Gastroesophageal sphincter (tissue), 4 donors: ENCODE measurements at places on chromosomes 16 and 17. TPM values are rescaled to one million over a fixed set of nuclear protein-coding genes. Genes with fewer than 3 reads are reported as not detected.

GDPD3 gene
- 3.1 TPM for total RNA-seq

PIMREG gene
- total RNA-seq, result 0.31 TPM

SPATA22 gene
- total RNA-seq, result not detected

MMP28 gene
- 115 TPM for total RNA-seq

DNA sequence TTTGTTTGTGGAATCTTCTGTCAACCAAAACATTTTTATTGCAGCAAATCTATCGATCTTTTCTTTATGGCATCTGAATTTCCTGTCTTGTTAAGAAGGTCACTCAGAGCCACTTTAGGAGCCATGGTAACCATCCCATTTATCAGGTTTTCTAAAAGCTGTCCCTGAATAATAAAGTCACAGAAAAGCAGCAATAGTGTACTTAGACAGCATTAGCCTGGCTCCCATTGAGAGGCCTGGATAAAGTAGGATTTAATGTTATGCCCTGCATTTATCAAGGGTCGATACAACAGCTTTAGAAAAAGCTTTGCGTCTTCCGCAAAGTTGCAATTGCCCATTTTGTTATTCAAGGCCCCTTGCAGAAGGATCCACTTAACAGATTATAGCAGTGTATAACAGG, 10.1 kb upstream of the CD300LF start:
- H3K4me1 ChIP-seq, result no peaks in the 10 kb centered on the region
- H3K36me3 ChIP-seq, result no peaks in the 10 kb centered on the region
- ATAC-seq, result no peak
- no peak overlapping the region for H3K27ac ChIP-seq
- no peak overlapping the region for H3K4me3 ChIP-seq
- peaks cover 14% of the 10 kb centered on the region for H3K27me3 ChIP-seq

DNA sequence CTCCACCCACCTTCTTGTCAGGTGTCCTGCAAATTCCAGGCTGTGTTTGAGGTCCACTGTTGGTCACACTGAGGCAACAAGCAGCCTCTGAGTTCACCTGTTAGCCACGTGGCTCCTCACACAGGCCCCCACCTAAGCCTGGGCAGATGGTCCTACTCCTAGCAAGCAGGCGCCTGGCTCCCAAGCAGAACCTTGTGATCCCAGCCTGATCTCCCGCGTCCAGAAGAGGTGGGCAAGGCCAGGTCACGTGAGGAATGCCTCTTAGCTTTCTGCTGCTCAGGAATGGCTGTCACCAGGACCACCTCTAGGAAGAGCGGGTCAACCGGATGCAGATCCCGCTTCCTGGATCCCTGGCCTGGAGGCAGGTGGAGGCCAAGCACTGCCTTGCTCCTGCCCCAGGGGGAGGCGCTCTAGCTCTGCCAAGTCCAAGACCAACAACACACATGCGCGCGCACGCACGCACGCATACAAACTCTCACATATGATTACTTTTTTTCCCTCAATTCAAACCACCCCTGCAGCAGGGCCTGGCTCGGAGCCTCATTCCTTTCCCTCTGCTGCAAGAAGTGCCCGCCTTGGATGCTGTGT, 9.5 kb downstream of the CYB561 start:
- H3K27ac ChIP-seq, result no peak overlapping the region
- H3K36me3 ChIP-seq, result no peaks in the 10 kb centered on the region
- H3K27me3 ChIP-seq, result peaks cover 5% of the 10 kb centered on the region
- ATAC-seq, result no peak

GRCh38 chr16:65634291-65634690, 512.4 kb upstream of the CDH11 start:
- H3K4me3 ChIP-seq, result no peak overlapping the region
- ATAC-seq, result no peak
- no peaks in the 10 kb centered on the region for H3K36me3 ChIP-seq
- H3K27me3 ChIP-seq, result peaks cover 6% of the 10 kb centered on the region
- H3K4me1 ChIP-seq, result no peaks in the 10 kb centered on the region

DNA sequence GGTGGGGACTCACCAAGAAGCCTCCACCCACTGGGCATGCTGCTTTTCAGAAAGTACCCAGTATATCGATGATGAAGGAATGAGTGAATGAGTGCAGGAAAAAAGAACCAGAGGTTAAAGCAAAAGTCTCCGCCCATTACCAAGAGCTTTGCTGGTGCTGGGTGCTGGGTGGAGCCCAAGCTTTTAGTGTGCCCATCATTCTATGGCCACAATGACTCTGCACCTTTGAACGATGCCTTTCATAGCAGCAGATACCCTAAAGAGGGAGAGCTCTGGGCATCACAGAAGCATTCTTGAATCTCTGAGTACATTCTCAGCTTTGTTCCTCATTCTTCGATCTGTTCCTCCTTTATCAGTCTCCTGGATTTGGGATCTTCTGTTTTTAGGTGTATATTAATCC, 450.7 kb upstream of the CCL2 start:
- no peaks in the 10 kb centered on the region for H3K36me3 ChIP-seq
- H3K4me1 ChIP-seq, result no peaks in the 10 kb centered on the region
- no peak overlapping the region for H3K4me3 ChIP-seq
- no peak overlapping the region for H3K27ac ChIP-seq
- H3K27me3 ChIP-seq, result peaks cover 13% of the 10 kb centered on the region

DNA sequence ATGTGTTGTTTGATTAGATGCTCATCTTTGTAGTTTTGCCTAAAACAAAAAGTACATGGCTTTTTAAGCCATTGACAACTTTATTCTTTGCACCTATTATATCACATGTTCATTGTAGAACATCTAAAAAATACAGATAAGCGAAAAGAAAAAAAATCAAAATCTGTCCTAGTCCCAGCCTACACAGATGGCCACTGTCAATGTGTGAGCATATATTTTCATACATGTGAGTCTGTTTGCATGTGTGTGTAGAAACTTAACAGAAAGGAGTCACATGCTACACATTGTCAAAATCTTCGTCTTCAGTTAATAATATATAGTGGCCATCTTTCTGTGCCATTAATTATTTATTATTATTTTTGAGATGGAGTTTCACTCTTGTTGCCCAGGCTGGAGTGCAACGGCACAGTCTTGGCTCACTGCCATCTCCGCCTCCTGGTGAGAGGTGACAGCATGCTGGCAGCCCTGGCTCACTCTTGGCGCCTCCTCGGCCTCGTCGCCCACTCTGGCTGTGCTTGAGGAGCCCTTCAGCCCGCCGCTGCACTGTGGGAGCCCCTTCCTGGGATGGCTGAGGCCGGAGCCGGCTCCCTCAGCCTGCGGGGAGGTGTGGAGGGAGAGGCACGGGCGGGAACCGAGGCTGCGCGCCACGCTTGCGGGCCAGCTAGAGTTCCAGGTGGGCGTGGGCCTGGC, 68.5 kb upstream of the AMZ2 start:
- no peaks in the 10 kb centered on the region for H3K4me1 ChIP-seq
- ATAC-seq, result no peak
- H3K36me3 ChIP-seq, result peaks cover 22% of the 10 kb centered on the region
- H3K27me3 ChIP-seq, result no peaks in the 10 kb centered on the region
- H3K27ac ChIP-seq, result no peak overlapping the region

GRCh38 chr16:62967163-62967562, 930.9 kb upstream of the CDH8 start:
- no peaks in the 10 kb centered on the region for H3K36me3 ChIP-seq
- no peak overlapping the region for H3K4me3 ChIP-seq
- H3K4me1 ChIP-seq, result no peaks in the 10 kb centered on the region

GRCh38 chr16:16144416-16144815, 78.9 kb downstream of the ABCC6 start:
- H3K27ac ChIP-seq, result peak overlapping the region; percentile 0
- no peaks in the 10 kb centered on the region for H3K27me3 ChIP-seq
- no peak overlapping the region for H3K4me3 ChIP-seq
- ATAC-seq, result no peak
- no peaks in the 10 kb centered on the region for H3K4me1 ChIP-seq

DNA sequence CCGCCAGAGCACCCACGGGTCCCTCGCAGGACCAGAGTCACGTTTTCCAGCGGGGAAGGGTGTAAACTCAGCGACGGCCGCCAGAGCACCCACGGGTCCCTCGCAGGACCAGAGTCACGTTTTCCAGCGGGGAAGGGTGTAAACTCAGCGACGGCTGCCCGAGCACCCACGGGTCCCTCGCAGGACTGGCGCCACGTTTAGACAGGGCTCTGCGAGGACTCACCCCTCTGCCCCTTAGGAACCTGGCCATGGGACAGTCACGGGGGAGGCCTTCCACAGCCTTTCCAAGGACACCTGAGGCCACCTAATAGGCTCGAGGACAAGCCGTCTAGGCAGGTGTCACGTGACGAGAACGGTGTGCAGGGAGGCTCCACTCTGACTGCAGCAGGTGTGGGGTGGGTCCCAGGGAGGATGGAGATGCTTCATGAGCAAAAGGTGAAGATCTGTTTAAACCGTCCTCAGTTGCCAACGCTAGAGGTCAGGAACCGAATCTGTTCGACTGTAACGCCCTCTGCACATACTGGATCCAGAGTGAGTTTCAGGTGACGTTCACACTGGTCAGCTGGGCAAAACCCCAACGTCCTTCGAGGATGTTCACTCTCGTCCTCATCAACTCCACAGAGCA, 48.0 kb upstream of the METRNL start:
- peaks cover 42% of the 10 kb centered on the region for H3K36me3 ChIP-seq
- no peaks in the 10 kb centered on the region for H3K27me3 ChIP-seq
- H3K27ac ChIP-seq, result no peak overlapping the region
- H3K4me1 ChIP-seq, result no peaks in the 10 kb centered on the region

DNA sequence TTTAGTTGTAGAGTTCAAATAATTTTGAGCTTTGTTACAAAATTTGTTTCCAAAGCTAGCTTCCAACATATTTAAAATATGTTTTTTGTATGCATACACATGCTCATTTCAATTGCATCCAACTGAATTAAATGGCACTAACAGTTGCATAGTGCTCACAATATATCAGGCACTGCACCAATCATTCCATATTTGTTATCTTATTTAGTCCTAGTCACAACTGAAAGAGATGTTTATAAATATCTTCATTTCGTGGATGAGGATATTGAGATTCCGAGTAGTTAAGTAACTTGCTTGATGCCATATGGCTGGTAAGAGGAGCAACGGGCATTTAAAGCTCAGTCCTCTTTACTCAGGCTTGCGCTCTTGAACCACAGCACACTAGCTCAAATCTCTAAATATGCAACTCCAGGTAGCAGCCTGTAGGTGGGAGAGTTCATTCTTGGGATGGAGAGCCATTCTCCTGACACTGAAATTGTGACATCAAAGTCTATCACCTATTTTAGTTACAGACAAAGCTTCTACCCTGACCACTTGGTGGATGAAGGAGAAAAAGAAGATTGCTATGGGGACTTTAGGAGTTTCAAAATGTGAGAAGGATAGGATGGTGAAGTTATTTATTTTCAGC, 118.0 kb upstream of the CA10 start:
- H3K36me3 ChIP-seq, result no peaks in the 10 kb centered on the region
- no peak for ATAC-seq
- H3K27me3 ChIP-seq, result no peaks in the 10 kb centered on the region
- no peak overlapping the region for H3K27ac ChIP-seq
- H3K4me3 ChIP-seq, result no peak overlapping the region
- no peaks in the 10 kb centered on the region for H3K4me1 ChIP-seq

GRCh38 chr17:17232303-17232621, 4.7 kb downstream of the FLCN start:
- no peak for ATAC-seq
- no peaks in the 10 kb centered on the region for H3K27me3 ChIP-seq
- H3K27ac ChIP-seq, result no peak overlapping the region
- H3K4me1 ChIP-seq, result no peaks in the 10 kb centered on the region
- peaks cover 59% of the 10 kb centered on the region for H3K36me3 ChIP-seq
- H3K4me3 ChIP-seq, result no peak overlapping the region

GRCh38 chr17:29572691-29573557, 4.4 kb downstream of the TP53I13 start:
- H3K27ac ChIP-seq, result peak overlapping the region; percentile 53
- H3K27me3 ChIP-seq, result no peaks in the 10 kb centered on the region
- no peaks in the 10 kb centered on the region for H3K36me3 ChIP-seq
- H3K4me3 ChIP-seq, result peak overlapping the region; percentile 51
- ATAC-seq, result peak; percentile 61

GRCh38 chr16:75938818-75939217, 212.5 kb upstream of the CPHXL start:
- H3K36me3 ChIP-seq, result no peaks in the 10 kb centered on the region
- H3K4me3 ChIP-seq, result no peak overlapping the region
- no peak for ATAC-seq
- no peaks in the 10 kb centered on the region for H3K27me3 ChIP-seq

DNA sequence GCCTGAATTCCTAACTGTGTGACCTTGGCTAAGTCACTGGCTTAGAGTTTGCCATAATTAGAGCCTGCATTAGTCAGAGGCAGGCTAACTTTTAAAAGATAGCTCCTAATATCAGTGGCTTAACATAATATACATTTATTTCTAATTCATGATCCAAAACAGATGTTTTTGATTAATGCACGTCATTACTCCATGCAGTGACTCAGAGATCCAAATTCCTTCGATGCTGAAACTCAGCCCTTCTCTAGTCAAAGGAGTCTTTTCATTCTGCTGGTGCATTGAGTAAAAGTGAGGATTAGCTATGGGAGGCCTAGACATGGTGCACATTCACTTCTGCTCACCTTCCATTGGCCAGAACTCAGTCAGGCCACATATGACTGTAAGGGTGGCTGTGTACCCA, 49.8 kb downstream of the IRX3 start:
- H3K4me3 ChIP-seq, result no peak overlapping the region
- no peak for ATAC-seq
- H3K27ac ChIP-seq, result no peak overlapping the region
- peaks cover 12% of the 10 kb centered on the region for H3K27me3 ChIP-seq
- H3K36me3 ChIP-seq, result no peaks in the 10 kb centered on the region

DNA sequence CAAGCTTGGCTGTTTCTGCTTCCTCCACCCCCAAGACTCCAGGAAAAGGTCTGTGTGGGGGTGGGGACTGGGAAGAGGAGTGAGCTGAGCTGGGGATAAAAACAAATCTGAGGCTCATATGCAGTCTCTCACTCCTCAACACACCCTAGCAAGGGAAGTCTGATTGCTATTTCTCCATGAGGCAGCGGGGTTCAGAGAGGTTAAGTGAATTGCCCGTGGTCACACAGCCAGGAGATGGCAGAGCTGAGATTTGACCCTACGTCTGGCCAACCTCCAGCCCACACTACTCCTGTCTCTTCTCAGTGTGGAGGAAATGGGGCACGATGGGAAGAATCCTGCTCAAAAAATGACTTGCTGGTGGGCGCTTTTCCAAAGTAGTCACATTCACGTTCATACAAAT, 4.8 kb upstream of the ABCC3 start:
- H3K27me3 ChIP-seq, result peaks cover 59% of the 10 kb centered on the region
- no peaks in the 10 kb centered on the region for H3K36me3 ChIP-seq
- H3K4me1 ChIP-seq, result peaks cover 16% of the 10 kb centered on the region
- no peak for ATAC-seq
- H3K4me3 ChIP-seq, result no peak overlapping the region

DNA sequence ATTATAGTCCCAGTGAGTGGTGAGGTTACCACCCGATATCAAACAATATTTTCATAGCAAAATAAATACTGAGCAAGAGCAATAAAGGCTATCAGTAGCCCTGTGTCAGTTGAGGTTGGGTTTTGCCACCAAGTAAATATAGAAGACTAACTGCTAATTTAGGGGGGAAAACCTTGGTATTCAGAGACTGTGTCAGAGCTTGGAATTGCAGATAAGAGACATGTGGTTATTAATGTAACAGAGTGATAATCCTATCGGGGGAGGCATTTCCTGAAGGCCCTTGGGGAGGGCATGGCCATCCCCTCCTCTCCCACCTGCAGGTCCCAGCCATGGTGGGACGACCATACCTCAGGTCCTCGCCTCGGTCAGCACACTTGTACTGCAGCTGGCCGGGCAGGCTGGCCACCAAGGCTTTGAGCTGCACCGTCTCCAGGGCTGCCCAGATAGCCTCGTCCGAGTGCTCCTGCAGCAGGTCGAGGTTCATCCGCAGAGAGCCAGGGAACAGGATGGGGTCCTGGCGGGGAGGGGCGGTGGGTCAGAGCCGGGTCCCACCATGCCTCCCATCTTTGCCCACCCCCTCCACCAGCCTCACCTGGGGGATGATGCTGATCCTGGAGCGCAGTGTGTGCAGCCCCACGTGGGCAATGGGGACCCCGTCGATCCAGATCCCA, 68.9 kb downstream of the ABCC6 start:
- H3K4me1 ChIP-seq, result peaks cover 29% of the 10 kb centered on the region
- H3K36me3 ChIP-seq, result no peaks in the 10 kb centered on the region
- H3K27ac ChIP-seq, result no peak overlapping the region
- ATAC-seq, result no peak
- H3K27me3 ChIP-seq, result no peaks in the 10 kb centered on the region
